ENCODE measurements at places on chromosomes 4 and X.

DNA sequence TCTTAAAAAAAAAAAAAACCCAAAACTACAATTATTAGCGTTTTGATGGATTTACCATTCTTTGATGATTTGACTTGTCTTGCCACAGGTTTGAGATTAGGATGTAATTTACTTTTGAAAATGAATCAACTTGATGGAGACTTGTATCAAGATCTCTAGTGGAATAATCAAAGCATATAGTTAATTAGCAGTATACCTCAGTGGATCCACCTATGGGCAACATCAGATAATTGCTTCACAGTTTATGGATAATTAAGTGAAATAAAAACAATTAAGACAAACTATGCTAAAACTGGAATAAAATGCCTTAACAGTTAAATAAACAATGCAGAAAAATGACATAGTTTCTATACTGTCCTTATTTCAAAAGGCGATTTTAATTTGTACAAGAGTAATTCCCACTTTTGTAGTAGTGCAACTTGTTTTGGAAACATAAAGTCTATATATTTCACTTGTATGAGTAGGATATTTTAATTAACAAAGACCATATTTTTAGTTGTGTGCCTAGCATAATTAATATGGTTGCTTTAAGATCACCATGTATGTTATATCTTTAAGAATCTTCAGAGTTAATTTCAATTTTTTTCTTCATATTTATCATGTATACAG, 4.2 kb downstream of the CPEB2 start:
- DNase-seq = no peak

DNA sequence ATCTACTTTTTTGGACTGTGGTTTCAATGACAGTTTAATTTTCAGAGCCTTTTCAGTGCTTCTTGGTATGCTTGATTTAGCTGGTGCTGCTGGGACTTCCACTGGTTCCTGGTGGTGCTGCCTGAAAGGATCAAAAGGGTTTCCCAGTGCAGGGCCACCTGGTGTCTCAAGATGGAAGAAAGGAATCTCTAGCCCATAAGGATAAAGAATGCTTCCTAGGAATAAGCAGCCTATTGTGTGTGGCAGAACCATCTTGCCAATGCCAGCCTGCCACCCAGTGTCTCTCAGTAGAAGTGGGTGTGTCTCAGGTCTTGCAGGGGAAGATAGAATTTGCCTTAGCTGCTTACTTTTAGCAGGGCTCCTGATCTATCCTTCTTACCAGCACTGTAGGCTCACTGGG, 15.0 kb upstream of the RAI2 start:
- peak; percentile 4 for DNase-seq

- DNase-seq = no peak
These were observed 13.0 kb upstream of the TMEM144 start for GRCh38 chr4:158197194-158197776.

DNA sequence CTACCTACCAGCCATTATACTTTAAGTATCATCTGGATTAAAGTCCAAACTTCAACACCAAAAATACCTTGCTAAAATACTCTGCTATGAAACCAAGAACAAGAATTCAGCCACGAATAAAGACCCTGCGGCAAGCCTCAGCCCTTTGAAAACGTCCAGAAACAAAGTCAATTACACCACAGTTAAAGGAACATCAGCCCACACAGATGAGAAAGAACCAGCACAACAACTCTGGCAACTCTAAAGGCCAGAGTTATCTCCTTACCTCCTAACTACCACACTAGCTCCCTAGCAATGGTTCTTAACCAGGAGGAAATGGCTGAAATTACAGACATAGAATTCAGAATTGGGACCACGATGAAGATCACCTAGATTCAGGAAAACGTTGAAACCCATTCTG, 23.4 kb downstream of the ABCB7 start:
- DNase-seq = no peak

DNA sequence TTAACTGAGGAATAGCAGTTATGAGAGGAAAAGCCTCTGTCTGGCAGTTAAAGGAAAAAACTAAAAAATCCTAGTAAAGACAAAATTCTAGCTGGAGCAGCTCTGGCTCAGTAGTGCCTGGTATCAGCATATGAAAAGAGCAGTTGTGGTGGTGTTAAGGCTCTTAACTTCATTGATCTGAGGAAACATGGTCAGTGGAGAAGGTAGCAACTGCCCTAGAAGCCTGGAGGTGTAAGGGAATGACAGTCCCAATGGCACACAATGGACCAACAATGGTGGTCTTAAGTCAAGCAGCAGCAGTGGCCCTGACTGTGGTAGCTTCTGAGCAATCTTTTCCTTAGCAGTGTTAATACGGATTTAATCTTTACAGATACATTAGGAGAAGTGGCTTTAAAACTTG, 189.6 kb upstream of the POF1B start:
- no peak for DNase-seq

GRCh38 chrX:118802857-118803256, 20.8 kb upstream of the ZCCHC12 start:
- DNase-seq = no peak

DNA sequence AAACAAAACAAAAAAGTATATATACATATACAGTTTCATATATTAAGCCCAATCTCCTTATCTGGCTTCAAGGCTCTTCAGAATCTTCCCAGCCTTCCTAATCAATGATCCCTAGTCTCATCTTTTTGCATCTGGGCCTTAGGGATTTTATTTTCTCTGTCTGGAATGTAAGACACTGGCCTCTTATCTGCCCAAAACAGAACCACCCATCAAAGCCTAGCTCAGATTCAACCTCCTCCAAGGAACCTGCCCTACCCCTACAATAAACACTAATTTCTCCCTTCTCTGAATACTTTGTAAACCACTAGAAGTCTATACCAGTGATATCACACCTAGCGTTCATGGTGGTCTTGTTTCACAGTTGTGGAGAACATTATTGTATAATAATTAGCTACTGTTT, 23.2 kb upstream of the GAB1 start:
- DNase-seq = no peak

GRCh38 chrX:19863857-19864223, 23.6 kb downstream of the SH3KBP1 start:
- no peak for DNase-seq

DNA sequence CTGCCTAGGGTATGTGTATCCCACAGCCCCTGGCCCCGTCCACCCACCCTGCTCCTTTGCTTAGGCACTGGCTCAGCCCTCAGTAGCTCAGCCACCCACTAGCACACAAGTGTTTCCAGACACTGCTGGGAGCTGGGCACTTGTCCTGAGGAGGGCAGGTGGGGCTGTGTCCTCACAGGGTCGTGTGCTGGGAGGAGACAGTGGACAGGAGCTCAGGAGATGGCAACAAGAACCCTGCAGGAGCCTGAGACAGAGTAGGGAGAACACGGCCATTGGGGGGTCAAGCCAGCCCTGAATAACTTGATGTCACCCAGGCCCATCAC, 5.5 kb upstream of the CPLX1 start:
- DNase-seq = no peak
